ENCODE measurements at places on chromosomes 2 and 18.

GRCh38 chr2:207311316-207312005 lies 145.7 kb upstream of the KLF7 start:
- DNase-seq: no peak

DNA sequence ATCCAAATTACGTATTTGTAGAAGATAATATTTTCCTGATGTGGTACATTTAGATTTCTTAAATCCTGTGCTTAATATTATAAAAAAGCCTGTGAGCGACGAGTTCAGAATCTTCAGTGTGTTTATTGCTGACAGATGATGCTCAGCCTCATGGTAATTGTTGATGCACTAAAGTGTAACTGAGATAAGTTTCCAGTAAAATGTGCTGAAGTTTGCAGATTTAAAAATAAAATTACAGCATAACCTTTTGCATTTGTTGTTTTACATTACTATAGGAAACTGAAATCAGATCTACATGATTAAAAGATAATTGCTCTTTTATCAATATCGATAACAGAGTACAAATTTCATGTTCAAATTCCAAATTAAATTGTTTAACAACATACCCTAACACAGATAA lies 307.6 kb downstream of the FIGN start:
- DNase-seq: no peak

DNA sequence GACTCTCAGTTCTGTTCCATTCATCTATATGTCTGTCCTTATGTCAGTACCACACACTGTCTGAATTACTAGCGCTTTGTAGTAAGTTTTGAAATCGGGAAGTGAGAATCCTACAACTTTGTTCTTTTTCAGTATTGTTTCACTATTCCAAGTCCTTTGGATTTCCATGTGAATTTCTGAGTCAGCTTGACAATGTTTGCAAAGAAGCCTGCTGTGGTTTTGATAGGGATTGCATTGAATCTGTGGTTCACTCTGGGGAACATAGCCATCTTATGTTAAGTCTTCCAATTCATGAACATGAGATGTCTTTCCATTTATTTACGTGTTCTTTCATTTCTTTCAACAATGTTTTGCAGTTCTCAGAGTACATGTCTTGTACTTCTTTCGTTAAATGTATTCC lies 15.0 kb downstream of the SLC3A1 start:
- DNase-seq: no peak

DNA sequence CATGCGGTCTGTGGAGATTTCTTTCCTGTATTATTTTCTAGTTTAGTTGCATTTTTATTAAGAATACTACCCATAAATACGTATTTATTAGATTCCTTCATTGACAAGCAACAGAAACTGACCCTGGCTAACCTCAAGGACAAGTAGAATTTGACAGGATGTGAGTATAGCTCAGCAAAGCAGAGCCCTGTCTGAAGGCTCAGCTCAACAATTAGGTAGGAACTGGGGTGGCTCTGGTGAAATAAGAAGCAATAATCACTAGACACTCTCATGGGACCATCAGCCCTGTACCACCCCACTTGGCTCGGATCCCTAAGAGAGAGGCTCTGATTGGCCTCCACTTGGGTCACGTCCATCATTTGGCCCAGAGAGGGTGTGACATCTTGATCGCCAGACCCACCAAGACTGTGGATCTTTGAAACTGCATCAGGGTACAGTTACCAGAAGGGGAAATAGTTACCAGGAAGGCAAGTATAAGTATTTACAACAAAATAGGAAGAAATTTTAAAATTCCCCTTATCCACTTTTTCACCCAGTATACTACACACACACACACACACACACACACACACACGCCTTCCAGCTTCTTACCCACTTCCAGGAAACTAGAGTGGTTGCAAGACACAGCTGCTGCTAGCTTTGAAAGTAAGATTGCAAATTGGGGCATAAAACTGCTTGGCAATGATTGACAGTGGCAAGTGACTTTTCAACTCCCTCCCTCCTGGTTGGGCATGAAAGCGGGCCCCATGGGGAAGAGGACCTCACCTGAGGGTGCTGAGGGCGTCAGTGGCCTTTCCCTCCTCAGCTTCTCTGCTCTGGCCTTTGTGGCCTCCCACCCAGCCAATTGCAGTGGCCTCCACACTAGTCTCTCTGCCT lies 41.8 kb downstream of the KCTD18 start:
- no peak for DNase-seq

DNA sequence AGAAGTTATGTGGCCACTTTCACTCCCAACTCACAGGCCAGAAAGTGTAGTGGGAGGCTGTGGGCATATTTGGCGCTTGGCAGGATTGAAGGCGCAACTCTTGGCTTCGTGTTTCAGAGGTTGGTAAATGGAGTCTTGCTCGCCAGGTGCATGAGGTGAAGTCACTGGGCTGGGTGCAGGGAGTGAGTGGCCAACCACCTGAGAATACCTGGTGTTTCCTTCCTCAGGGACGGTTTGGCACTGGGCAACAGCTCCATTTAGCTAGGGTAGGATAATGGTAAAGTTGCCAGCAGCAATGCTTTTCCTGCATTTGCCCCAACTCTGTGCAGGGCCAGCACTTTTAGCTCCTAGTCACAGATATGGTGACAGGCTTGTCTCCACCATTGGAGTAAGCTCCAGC lies 115.9 kb downstream of the AGAP1 start:
- no peak for DNase-seq

DNA sequence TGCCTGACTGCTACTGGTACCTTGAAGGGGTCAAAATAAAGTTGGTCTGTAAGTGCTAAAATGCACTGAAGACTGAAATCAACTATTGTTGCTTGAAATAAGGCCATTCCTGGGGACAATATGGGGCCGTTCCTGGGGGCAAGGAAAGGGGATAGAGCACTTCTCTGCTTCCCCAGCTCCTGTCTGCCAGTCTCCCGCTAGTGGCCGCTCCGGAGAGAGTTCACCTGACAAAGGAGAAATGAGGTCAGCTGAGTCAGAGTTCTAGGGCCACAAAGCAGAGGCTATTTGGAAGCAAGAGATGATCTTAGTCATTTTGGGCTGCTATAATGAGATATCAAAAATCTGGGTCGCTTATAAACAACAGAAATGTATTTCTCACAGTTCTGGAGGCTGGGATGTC lies 345.9 kb downstream of the TSN start:
- no peak for DNase-seq

DNA sequence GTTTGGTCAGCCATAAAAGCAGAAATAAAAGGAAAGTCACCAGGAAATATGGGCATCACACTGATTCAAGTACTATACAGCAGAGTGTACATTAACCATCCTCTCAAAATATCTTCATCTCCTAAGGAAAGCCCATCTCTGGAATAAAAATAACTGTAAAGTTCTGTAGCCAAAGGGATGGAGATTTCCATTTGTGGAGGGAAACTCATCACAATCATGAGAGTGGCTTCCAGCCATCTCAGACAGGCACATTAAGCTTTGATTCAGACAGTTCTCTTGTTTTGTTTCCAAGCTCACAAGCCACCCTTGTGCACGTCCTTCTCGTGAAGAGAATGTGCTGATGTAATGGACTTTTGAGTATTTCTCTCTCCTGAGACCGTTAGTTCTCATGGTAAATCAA lies 695.5 kb downstream of the LRRTM4 start:
- DNase-seq: no peak

DNA sequence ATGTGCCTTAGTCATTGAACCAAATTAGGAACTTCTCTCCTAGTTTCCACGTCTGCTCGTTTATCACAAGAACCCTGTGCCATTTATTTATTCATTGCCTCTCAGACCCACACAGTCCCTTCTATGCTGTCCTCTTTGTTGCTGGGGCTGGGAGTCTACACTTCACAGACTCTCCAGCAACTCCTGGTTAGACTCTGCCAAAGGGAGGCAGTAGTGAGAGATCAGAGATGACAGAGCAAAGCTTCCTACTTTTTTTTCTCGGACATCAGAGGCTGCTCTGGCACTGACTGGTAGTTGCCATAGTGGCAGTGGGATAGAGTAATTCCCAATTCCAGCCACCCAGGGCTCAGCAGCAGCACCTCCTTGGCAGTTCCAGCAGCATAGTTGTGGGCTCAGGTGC lies 277.5 kb downstream of the BCL11A start:
- DNase-seq: no peak

DNA sequence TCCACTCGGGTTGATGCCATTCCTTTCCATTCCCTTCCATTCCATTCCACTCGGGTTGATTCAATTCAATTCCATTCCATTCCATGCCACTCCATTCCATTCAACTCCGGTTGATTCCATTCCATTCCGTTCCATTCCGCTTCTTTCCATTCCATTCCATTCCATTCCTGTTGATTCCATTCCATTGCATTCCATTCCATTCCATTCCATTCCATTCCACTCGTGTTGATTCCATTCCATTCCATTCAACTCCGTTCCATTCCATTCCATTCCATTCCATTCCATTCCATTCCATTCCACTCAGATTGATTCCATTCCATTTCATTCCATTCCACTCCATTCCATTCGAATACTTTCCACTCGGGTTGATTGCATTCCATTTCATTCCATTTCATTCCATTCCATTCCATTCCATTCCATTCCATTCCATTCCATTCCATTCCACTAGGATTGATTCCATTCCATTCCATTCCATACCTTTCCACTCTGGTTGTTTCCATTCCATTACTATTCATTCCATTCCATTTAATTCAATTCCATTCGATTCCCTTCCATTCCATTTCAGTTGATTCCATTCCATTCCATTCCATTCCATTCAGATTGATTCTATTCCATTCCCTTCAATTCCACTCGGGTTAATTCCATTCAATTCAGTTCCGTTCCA lies 1141.8 kb downstream of the RPIA start:
- no peak for DNase-seq
